ENCODE measurements at places on chromosomes 4 and X.

GRCh38 chr4:68123525-68123924 is 6.1 kb downstream of the TMPRSS11F start:
- DNase-seq, result no peak

- no peak for DNase-seq
These were observed 399.2 kb downstream of the IL15 start for GRCh38 chr4:142035566-142035965.

DNA sequence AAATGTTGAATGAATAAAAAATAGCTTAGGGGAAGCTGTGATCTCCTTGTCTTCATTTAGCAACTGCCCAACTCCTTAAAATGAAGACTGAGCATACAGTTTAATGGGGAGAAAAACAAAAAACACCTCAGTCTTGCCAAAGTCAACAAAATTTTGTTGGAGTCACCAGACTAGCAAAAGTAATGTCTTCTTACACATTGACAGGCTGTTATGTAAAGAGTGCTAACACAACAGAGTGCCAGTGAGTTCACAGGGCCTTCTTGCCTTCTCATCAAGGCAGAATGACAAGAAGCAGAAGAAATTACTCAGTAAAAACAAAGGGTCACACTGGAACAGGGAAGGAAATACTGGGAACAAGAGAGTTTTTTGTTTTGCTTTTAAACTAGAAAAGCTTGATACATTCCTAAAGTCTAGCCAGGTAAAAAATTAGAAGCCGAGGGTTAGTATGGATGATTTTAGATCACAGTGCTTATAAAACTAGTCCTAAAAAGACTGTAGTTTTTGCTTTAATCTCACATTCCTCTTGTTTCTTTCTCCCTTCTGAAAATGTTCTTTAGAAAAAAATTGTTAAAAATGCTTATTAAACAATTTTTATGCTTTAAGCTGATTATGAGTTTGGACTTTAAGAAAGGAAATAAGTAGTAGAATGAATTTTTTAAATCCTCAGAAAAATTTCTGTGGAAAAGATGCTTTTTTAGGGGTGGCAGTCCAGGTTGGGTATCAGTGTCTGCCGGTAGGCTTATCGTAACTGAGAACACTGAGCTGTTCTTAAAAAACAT is 38.7 kb upstream of the FRAS1 start:
- no peak for DNase-seq

GRCh38 chrX:43850629-43851028 is 31.6 kb downstream of the MAOB start:
- no peak for DNase-seq

GRCh38 chrX:18875256-18875878 is 108.5 kb downstream of the PHKA2 start:
- no peak for DNase-seq

DNA sequence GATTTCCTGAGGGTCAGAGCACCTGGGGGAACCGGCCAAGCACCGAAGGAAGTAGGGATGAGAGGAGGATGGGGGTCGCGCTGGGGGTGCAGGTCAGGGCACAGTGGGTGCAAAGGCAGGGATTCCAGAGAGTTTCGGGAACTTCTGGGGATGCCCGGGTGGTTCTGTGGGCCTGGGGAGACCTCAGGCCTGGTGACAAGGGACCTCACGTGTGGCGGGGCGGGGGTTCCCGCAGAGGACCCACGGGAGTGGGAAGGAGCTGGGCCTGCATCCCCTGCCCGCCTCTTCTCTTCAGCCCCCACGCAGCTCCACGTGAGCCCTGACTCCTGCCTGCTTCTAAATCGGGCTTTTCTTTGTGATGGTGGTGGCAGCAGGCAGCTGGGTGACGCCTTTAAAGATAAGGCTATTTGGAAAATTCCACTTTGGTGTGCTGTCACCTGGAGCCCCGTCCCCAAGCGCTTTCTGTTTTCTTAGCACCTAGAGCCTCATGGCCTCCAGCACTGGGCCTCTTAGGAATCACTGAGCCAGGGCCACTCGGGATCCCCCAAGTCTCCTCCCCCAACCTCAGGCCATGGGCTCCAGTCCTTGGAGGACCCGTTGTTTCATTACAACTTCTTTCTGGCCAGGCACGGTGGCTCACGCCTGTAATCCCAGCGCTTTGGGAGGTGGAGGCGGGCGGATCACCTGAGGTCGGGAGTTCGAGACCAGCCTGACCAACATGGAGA is 7.1 kb upstream of the TBC1D14 start:
- no peak for DNase-seq

DNA sequence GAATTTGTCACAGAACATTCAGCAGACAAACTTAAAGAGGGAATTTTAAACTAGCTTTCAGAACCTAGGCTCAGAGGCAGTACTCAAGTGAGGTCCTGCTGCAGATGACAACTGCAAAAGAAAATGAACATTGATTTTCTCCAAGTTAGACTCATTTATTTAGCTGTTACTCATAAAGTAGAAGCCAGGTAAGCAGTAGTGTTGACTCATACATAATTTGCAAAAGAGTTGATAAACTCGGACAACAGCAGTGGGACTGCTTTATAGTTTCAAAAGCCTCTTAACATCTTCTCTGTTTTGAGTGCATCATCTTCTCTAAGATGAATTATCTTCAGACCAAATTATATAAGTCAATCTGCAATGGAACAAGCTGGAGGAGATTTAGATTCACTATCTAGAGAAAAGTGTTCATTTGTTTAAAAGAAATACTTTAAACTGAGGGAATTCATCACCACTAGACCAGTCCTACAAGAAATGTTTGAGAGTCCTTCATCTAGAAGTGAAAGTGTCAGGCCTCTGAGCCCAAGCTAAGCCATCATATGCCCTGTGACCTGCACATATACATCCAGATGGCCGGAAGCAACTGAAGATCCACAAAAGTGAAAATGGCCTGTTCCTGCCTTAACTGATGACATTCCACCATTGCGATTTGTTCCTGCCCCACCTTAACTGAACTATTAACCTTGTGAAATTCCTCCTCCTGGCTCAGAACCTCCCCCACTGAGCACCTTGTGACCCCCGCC is 49.5 kb downstream of the COQ2 start:
- no peak for DNase-seq

DNA sequence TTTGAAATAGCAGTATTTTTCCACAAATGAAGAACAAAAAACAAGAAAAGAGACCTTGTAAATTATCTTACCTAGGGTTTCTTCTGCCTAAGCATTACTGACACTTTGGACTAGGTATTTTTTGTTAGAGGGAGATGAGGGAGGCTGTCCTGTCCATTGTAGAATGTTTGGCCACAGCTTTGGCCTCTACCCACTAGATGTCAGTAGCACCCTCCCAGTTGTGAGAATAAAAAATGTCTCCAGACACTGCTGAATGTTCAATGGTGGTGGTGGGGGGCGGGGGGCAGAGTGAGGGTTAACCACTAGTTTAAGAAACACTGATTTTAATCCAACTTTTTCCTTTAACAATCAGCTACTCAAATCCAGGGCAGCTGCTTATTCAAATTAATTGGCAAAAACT is 25.8 kb downstream of the OTUD4 start:
- no peak for DNase-seq

GRCh38 chrX:9609499-9609898 is 144.6 kb downstream of the TBL1X start:
- DNase-seq, result no peak

GRCh38 chr4:173859091-173859713 is 329.2 kb upstream of the HAND2 start:
- no peak for DNase-seq

DNA sequence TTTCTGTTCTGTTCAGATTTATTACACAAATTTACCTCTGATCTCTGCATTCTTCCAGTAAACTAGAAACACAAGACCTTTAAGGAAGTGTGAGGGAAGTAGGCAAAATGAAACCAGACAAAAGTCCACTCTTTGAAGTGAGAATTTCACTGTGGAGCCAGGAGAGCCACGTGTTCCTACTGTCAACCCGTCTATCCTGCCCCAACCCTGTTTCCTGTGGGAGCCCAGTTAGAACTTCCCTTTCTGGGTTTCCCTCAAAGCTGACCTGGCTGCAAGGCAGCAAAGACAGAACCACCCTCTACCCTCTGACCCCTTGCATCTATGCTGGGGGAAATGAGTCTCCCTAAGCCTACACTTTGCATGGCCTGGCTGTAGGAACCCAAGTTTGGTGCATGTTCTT is 40.0 kb downstream of the TMEM144 start:
- DNase-seq, result no peak

- no peak for DNase-seq
These were observed 100.8 kb downstream of the SYTL5 start for GRCh38 chrX:38106991-38107655.

- DNase-seq, result peak; percentile 34
These were observed 450 bp downstream of the ACSL1 start for GRCh38 chr4:184825141-184825895.

DNA sequence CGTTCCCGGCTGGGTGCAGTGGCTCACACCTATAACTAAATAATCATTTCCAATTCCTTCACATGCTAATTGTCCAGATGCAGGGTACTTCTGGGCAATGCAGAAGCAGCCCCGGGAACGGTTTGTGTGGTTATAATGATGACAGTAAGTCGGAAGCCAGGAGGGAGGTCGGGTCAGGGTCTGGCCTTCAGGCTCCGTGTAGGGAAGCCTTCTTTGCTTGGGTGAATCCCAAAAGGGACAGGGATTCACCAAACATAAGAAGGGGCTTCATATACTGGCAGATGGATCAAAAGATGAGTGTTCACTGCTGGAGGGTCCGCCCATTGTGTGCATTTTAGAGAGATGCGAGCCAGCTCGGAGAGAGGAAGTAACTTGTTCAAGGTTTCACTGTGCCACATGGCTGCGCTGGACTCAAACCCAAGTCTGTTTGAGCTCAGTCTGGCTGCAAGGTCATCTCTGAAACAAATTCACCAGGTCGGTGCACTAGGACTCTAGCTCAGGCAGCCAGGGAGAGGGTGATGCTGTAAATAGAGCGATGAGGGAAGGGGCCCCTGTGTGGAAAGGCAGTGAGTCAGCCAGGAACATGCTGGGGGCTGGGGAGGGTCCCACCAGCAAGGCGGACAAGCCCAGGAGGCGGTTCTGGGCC is 4.8 kb upstream of the KIAA0232 start:
- no peak for DNase-seq

DNA sequence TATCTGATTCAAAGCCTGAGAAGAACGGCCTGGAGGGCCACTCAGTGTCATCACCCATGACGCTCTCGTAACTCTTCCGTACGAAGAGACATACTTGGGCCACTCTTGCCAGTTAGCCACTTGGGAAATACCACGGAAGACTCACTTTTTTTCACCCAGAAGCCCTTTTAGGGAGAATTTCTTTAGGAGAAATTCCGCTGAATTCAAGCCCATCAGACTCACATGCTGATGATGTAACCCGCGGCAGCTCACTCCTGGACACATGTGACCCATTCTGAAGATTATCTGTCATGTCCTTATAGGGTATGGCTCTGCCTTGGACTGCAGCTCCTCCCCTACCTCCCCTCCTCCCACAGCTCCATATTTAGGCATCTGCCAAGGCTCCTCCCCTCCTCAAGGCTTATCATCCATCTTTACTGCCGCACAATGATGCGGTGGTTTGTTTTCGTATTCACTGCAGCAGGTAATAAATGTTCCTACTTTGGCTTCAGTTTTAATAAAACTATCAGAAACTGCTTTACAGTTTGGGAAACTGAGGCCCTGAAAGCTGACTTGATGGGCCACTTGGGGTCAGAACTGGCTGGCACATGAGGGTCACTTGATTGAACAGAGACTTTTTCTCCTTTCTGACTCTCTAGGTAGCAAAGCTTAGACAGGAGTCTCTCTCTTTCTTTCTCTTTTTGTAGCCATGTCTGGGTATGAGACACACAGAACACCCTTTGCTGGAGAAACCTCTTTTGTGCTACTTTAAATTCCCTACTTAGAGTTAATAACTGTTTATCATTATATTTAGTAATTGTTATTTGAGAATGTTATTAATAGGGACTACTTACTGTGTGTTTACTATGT is 42.1 kb downstream of the RHOH start:
- peak; percentile 78 for DNase-seq
